ENCODE measurements at places on chromosomes 2 and 18.

DNA sequence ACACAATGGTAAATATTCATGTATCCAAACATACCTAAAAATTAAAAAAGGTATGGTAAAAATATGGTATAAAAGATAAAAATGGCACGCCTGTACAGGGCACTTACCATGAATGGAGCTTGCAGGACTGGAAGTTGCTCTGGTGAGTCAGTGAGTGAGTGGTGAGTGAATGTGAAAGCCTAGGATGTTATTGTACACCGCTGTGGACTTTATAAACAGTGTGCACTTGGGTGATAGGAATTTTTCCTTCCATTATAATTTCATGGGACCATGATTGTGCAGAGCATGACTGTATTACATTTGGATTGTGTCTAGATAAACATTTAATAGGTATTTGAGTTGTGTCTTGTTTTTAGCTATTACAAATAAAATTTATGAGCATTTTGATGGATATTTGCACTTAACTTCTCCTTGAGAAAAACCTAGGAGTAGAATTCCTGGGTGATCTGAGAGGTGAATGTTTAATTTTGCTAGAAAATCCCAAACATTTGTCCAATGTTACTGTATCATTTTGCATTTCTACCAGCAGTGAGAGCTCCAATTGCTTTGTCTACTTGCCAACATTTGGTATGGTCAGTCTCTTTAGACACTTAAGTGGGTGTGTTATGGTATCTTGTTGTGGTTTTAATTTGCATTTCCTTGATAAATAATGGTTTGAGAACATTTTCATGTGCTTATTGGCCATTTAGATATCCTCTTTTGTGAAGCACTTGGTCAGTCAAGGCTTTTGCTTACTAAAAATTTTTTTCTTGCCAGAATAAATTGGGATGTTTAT is 81.7 kb downstream of the BCL2L11 start:
- DNase-seq = no peak

DNA sequence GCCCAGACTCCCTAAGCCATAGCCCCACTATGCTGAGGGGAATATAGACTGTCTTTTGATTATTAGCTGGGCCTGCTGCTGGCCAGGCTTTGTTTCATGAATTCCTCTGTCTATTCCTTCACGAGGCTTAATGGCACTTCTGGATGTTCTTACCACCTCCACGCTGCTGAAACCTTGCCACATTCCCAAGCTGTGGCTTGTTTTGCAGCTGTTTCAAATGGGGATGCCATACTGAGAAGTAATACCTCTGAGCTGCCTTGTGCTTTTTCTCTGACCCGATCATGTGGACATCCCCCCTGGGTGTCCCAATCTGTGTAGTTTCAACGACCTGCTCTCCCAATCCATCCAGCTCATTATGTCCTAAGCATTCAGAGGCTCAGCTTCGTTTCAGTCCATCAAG is 114.1 kb downstream of the ICOS start:
- DNase-seq = no peak

GRCh38 chr18:31672628-31673135 is 11.7 kb downstream of the B4GALT6 start:
- DNase-seq = no peak

DNA sequence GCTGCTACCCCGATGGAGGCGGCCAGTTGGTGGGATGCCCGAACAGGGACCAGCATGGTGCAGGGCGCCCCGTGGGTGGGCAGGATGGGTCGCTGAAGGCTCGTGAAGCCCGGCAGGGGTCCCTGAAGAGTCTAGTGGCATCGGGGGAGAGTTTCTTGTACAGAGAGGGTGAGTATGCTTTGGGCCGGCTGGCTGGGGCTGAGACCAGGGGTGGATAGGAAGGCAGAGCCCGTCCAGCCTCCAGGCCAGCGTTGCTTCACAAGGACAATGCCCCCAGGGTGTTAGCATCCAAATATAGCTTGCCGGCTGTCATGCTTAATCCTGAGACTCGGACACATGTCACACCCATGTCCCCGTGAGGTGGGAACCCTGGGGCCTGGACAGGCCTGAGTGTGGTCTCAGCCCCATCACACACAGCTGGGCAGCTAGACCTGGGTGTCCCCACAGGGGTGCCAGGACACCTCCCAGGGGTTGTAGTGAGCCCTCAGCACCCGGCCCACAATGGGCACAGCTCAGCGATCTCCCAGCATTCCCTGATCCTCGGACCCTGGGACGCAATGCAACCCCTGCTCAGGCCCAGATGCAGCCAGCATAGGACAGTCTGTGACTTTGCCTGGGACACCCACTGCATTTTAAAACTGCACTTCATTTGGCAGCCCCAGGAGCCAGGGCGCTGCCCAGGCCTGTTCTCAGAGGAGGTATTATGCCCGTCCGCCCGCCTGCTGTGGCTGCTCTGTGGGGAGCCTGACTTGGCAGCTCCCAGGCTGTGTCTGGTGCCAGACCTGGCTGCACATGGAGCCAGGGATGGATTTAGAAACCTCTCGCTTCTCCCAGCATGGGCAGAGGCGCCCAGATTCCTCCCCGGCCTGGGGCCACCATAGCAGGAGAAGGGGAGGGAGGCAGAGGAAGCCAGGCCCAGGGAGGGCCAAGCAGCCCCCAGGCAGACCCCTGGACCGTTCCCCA is 36.4 kb downstream of the RAMP1 start:
- no peak for DNase-seq

- no peak for DNase-seq
Measured at GRCh38 chr2:230161184-230161583, 58.6 kb downstream of the SP110 start.

GRCh38 chr2:232875256-232876121 is 5.4 kb downstream of the SNORC start:
- no peak for DNase-seq

- DNase-seq = no peak
Measured at GRCh38 chr2:128345436-128346165, 26.9 kb upstream of the HS6ST1 start.

DNA sequence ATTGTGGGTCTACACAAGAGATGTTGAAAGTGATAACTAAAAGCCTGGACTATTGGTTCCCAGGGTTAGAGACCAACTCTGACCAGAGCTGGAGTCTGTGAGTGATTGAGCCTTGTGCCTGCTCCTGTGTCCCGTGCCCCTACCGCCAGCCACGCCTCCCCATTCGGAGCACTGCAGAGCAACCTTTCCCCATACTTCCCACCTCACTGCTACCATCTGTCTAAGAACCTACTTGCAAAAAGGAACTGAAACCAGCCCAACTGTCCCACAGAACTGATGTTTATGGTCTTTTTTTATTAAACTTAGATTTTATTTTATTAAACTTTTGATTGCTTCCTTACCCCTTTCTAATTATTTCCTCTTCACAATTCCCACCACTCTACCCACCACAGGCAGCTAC is 300.3 kb upstream of the MGAT5 start:
- no peak for DNase-seq

- DNase-seq = no peak
Measured at GRCh38 chr2:241268716-241269445, 46.6 kb downstream of the HDLBP start.

GRCh38 chr2:40405465-40405864 is 46.4 kb downstream of the SLC8A1 start:
- DNase-seq = no peak

DNA sequence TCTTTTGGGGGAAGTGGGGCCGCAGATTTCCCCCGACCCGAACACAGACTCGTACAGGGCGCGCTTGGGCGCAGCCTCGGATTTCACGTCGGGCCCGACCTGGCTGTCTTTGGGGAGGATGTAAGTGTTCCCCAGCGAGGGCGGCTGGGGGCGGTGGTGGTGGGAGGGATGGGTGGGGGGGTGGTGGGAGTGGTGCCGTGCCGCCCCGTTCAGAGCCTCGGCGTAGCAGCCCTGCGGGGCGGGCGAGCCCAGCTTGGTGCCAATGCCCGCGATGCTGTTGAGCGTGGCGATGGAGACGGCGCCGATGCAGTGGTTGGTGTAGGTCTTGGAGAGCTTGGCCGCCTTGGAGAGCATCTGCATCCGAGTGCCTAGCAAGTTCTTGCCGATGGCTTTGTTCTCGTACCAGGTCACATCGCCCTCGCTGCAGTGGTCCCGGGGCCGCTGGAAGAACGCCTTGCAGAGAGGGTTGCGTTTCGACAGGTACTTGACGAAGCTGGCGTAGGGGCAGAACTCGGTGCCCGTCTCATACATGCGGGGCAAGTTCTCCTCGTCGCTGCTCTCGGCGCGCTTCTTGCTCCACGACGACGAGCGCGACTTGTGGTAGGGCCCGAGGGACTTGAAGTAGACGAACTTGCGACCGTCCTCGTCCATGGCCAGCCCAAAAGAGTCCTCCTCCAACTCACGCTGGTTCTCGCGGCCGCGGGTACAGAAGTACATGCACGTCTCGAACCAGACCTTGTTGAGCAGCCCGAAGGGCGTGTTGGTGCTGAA is 1.3 kb downstream of the KCTD1 start:
- DNase-seq = no peak

DNA sequence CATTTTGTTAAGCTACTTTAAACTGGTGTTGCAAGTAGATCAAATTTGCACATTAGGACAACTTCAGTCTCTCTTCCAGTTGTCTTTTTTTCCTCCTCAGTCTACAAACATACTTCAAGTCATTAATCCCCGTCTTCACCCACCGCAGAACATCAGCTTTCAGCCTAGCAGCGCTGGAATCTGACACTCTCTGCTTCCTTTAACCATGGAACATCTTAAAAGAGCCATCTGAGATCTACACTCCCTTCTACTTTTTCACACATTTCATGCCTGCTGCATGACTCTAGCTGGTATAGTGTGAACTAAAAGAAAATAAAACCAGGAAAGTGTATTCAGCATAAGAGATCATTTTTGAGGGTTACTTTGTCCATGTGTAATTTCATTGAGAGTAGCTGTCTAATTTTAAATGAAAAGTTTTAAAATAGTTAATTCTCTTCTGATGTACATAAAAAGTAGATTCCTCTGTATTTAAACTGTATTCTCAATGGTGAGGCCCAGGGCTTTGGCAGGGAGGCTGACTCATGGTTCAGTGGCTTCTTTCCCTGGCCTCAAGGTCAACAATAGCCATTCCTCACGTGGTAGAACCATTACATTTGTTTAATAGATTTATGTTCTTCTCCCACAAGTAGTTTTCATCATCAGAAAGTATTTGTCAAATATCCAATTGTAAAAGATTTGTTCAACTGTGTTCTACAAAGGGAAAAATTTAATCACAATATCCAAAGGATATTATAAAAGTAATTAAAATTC is 16.5 kb downstream of the SGPP2 start:
- DNase-seq = no peak

GRCh38 chr2:234544659-234545611 is 48.1 kb upstream of the ARL4C start:
- DNase-seq = peak; percentile 79

GRCh38 chr2:5467178-5467905 is 224.8 kb upstream of the SOX11 start:
- DNase-seq = no peak

- DNase-seq = no peak
Measured at GRCh38 chr18:9735238-9735637, 27.1 kb downstream of the RAB31 start.

DNA sequence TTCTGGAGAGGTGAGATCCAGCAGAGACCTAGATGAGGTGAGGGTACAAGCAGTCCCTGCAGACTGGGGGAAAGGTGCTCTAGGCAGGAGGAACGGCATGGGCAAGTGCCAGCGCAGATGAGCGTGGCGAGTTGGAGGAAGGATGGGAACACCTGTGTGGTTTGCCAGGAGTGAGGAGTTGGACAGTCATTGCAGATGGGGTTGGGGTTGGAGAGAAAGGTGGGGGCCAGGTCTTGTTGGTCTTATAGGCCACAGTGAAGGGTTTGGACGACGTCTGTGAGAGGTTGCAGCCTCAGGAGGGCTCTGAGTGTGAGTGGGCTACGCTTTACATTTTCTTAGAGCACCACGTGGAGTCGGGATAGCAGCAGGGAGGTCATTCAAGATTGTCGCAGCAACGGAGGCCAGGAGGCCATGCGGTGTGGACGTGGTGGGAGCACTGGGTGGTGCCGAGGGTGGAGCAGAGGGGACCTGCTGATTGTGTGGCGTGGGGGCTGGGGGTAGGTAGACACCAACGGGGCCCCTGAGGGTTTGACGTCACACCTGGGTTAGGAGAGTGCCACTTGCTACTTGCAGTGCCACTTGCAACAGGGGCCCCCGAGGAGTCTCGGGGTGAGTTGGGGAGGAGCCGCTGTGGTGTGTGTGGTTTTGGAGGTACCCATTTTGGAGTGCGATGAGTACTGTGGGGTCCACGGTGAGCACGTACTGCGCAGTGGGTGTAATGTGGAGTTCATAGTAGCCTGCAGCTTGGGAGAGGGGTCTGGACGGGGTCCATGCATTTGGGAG is 66.2 kb downstream of the LPIN1 start:
- no peak for DNase-seq

DNA sequence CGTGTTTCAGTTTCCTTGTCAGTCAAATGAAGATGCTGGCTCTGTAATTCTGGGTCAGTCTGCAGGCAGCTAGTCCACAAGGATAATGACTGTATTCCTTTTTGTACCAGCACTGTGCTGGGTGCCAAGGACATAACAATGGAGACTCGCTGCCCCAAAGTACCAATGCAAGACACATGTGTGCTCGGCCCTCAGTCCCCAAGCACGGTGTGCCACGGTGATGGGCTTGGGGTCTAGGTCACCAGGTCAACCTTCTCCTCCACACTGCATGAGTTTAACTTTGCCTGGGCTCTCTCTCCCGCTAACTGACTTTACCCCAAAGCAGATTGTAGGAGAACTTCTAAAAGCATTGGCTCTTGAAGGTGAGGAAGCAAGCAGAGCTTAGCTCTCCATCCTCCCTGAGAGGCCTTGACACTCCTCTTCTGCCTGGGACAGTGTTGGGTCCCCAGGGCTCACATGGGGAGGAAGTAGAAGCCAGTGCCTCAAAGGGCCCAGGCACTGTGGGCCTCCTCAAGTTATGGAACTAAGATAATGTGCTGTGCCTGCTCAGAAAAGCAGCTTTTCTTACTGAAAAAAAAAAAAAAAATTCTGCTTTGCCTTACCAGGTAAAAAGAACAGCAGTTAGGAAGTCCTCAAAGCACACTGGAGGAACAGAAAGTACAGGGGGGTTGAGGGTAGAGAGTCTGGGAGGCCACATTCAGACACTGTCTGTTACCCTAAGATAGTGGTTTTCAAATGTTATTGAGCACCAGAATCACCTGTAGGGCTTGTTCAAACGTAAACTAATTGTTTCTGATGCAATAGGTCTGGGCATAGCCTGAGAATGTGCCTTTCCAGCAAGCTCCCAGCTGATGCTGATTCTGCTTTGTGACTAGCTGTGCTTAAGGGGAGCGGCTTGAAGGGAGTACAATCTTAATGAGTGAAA is 276.4 kb upstream of the CXCR4 start:
- DNase-seq = no peak
